RWPE2 (cell line): ENCODE measurements at places on chromosomes 2 and 18.

DNA sequence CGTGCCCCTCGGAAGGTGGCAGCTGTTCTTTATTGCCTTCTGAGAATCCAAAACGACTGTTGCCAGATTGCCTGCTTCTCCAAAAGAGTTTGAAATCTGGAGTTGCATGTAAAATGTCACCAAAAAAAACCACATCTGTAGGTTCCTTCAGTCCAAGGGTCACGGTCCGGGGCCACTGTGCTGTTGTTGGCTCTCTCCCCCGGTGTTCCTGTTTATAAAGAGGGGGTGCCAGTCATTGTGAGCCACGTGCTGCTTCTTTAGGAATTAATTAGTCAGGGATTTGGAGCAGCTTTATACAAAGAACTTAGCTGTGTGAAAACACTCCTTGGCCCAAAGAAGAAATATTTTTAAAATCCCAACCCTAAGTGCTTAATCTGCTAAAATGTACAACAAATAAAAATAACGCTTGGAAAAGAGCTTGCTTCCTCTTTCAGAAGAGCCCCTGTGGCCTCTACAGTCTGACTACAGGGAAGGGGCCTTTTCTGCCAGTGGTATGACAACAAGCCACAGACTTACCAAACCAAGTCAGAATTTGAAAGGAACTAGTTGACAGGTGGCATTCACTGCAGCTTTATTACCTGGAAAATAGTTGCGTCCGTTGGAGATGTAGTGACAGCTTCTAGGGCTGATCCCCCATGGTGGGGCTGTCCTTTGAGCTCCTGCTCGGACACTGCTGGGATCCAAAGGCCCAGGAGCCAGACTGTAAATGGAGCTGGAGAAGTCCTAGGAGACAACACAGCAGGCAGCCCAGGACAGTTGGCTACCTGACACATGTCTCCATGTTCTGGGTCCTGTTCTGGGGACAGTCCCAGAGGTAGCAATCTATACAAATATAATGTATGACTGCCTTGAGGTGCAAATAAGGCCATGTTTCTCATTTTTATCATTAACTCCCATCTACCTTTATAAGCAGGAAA is 84.5 kb upstream of the SLC1A4 start:
- no peak for DNase-seq

GRCh38 chr2:6785493-6785892 is 80.2 kb downstream of the CMPK2 start:
- no peak for DNase-seq

DNA sequence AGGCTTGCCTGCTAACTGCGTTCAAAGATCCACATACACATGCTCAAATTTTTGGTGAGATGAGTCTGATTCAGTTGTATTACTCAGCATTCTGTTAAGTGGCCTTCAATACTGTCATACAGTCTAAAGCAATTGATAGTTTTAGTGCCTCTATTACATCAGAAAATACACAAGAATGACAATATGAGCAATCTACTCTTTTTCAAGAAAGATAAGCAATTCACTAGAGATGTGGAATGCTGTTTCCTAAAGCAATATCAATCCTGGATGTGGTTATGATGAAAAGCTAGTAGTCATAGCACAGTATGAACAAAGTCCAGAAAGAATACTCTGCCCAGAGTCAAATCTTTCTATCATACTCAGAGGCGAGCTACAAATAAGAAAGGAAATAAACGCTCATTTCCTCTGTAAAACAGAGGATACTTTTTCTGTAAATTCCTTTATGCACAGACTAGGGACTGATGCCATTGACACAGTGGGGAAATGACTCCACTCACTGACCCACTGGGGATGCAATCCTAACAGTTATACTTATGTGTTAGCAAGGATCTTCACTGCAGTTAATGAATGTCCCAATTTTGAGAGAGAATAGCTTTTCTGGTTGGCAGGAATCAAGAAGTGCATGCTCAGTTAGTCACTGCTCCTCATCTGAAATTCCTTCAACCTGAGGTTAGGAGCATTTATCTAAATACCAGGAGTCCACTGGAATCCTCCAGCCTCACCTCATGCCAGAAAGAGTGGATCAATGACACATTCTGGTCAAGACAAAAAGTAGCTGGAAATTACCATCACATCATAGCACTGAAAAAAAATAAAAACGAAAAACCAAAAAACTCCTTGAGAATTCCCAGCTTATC is 83.3 kb downstream of the PDE11A start:
- DNase-seq, result no peak

GRCh38 chr2:197613509-197613987 is 61.8 kb downstream of the RFTN2 start:
- no peak for DNase-seq

GRCh38 chr2:82792316-82792715 is 1666.8 kb downstream of the SUCLG1 start:
- DNase-seq, result no peak

DNA sequence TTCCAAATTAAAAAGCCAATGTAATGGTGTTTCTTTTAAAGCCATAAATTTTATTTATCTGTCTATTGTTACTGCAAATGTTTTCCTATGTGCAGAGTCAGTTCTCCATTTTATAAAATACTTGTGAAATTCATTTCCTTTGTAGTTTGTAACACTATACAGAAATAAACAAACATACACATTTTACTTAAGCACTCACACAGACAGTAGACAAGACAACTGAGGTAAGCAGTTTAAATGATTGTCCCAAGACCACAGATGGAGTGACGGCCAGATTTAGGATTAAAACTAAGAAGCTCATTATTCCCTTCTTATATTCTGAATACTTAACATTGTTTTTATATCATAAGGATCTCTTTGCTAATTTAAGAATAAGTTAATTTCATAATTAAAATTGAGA is 100.9 kb downstream of the BAZ2B start:
- no peak for DNase-seq

DNA sequence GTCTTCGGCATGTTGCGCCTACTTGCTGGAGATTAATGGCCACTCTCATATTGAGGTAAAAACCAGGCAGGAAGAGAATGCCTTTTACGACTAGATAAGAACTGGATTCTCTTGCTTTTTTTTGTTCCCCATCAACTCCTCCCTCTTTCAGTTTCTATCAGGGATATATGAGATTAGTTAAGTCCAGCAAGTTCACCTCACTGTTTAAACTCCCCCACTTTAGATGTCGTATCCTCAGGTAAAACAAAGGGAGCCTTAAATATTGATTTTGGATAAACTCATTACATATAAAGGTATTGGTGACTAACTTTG is 98.4 kb downstream of the PLEKHM3 start:
- DNase-seq, result no peak

GRCh38 chr2:102359527-102359926 is 3.9 kb downstream of the IL18R1 start:
- no peak for DNase-seq

DNA sequence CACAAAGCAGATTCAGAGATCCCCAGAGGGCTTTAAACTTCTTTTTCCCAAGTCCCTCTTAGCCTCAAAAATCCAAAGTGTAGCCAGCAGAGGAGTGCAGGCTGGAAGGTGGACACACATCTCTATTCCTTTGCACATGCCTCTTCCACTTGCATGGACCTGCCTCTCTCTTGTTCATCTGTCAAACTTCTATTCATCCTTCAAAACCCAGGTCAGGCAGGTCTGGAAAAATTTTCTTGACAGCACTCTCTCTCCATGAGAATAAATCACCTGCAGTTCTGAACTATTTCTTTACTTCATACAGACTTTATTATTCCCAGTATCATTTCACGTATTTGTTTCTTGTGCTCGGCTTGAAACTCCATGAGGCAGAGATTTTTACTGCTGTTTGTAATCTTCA is 127.5 kb downstream of the SS18 start:
- DNase-seq, result no peak

DNA sequence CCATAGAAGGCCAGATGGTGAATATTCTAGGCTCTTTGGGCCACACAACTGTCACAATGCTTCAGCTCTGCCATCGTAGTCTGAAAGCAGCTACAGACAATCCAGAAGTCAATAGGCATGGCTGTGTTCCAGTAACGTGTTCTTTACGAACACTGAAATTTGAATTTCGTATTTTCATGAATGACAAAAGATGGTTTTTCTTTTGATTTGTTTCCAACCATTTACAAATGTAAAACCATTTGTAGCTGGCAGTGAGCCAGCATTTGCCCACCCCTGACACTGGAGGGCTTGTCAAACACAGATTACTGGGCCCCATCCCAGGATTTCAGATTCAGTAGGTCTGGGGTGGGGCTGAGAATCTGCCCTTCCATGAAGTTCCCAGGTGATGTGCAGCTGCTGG is 83.0 kb upstream of the ATG16L1 start:
- DNase-seq, result no peak

GRCh38 chr18:47286776-47287410 is 35.4 kb upstream of the SKOR2 start:
- no peak for DNase-seq

DNA sequence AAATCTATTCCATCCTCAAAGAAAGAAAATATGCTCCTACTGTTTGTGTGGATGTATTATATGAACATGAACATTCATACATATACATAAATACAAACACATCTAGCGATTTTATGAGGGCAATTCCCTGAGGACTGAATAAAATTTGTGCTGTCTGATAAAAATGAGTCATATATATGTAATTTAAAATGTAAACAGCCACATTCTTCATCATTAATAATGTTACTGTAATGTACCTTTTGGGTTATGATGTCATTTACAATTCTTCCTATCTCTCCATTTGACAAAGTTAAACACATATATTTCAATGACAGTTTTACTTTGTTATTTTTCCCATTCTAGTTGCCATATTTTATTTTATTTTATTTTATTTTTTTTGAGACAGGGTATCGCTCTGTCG is 91.3 kb upstream of the ZFP36L2 start:
- DNase-seq, result no peak

DNA sequence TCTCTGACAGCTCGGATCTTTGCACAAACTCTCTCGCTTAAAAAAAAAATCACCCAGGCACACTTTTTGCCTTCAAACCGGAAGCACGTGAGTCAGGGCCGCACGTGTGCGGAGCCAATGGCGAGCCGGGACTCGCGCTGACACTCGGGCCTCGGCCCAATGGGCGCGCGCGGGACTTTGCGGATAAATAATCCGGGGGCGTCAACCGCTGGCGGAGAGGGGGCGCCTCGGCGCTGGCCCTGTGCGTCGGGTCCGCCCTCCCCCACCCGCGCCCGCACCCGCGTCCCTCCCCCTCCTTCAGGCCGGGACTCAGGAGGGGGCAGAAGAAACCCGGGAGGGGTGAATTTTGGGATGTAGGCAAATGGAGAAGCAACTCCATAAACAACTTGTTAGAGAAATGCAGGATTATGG is 319 bp upstream of the EN1 start:
- DNase-seq, result no peak

GRCh38 chr18:22052405-22053105 is 116.8 kb upstream of the GATA6 start:
- no peak for DNase-seq

DNA sequence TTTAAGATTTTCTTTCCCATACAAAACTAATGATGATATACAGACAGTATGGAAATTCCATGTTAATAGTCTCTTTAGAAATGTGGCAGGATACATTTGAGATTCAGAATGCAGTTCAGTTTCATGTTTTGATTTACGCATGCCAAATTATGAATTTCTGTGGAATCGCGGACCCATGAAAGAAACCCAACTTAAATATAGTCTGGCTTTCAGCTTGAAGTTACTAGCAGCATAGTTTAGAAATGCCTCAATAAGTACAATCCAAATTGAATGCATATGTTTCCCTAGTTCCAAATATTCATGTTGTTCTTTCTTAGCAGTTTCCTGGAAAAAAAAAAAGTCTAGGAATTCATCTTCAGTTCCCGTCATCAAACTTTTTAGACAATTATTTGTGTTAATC is 164.1 kb upstream of the RASGRP3 start:
- no peak for DNase-seq

GRCh38 chr2:146576339-146577111 is 1268.3 kb upstream of the ACVR2A start:
- DNase-seq, result no peak

DNA sequence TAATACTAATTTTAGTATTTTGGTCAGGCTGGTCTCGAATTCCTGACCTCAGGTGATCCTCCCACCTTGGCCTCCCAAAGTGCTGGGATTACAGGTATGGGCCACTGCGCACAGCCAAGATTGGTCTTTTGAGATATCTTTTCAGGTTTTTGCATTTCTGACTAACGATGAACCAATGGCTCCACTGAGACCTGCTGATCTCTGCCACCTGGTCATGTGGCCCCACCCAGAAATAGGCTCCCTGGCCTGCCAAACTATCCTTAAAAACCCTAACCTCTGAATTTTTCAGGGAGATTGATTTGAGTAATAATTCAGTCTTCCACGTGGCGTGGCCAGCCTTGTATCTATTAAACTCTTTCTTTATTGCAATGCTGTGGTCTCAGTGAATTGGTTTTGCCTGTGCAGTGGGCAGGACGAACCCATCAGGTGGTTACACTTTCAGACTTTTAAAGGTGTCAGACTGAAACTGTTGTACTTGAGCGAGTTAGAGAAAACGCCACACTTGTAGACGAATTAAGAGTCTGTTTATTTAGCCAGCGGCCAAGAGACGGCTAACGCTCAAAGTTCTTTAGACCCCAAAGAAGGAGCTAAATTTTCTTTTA is 85.8 kb upstream of the MSH6 start:
- no peak for DNase-seq

GRCh38 chr18:24633121-24633520 is 172.7 kb downstream of the HRH4 start:
- DNase-seq, result no peak

DNA sequence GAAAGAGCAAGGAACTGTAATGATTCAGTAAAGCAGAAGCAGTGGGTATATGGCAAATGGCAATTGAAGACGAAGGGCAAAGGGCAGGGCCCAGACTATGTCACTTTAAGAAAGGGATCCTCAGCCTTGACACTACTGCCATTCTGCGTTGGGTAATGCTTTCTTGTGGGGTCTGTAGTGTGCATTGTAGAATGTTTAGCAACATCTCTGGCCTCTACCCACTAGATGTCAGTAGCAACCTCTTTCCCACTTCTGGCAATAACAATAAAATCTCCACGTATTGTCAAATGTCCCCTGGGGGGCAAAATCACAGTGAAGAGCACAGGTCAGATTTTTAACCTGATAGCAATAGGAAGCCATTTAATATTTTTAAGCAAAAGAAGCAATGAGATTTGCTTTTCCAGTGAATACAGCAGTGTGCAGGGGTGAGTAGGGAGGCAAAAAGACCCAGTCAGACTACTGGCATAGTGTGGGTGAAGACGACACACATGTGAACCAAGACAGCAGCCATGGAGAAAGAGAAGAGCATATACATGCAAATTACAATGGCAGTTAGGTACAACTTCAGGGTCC is 209.5 kb downstream of the DYM start:
- DNase-seq, result no peak
